ENCODE measurements at places on chromosomes 5 and 9.

GRCh38 chr5:86613455-86613854 lies 4.3 kb upstream of the COX7C start:
- no peak for DNase-seq

DNA sequence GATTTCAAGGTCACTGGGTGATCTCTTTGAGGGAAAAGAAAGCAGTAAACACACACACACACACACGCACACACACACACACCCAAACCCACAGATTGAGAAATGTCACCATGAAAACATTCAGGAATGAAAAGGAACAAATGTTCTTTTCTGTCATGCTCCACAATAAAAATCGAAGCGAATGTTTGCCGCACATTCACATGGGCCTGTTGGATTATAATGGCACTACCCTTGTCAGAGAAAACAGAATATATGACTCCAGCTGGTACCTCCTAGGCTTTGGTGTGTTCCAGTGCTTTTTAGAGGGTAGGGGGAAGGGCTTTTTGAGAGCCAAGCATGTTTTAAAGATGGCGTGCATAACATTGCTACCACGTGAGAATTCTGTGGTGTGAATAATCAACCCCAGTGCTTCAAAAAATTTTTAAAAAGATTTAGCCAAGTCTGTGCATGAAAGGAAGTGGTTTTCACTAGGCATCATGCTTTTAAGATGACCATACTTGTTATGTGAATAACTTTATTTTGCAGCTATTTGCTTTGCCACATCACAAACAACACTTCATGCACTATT lies 120.8 kb upstream of the ZNF608 start:
- DNase-seq: no peak

GRCh38 chr5:73663860-73664240 lies 37.9 kb downstream of the ARHGEF28 start:
- DNase-seq: no peak

DNA sequence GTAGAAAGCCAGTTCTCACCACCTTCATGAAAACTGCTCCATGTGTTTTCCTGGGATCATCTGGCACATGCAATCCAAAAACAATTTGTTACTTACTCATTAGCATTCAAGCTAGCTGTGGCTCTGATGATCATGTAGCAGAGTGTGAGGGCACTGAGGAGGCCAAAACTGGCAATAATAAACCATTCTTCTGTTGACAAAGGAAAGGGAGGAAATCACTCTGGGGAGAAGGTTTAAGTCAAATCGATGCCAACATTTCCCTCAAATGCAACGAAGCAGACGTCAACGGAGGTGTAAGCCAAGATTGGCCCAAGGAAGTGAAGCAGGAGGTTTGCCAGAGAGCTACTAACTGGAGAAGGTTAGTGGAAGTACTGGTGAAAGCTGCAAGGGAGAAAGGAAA lies 55.7 kb upstream of the TBC1D9B start:
- no peak for DNase-seq

All from CD4-positive, alpha-beta T cell treated with Interleukin-4 for 4 hours (primary cell).